Spinal cord (tissue), 10 donors: ENCODE measurements at places on chromosomes 7 and 10.
A peak's percentile ranks its signal among the peaks of the same experiment; 100 is the strongest.

DNA sequence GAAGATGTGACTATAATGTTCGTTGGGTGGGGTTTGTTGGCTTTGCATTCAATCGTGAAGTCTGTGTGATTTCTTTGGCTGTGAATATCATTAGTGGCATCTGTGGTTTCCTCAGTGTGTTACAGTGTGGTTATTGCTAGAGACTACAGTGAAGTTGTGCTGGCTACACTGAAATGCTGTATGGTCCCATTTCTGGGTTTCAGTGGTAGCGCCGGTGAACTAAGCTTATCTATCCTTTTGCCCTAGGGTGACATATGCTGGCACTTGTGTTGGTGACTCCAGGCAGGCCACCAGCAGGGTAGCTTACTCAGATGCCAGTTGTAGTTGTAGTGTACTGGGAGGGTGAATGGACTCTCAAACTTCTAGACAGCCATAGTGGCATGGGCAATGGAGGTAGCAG lies 259.5 kb downstream of the ANKRD30A start:
- no peak overlapping the region for H3K4me3 ChIP-seq
- no peaks in the 10 kb centered on the region for H3K4me1 ChIP-seq
- no peaks in the 10 kb centered on the region for H3K36me3 ChIP-seq
- H3K27me3 ChIP-seq: no peaks in the 10 kb centered on the region
- DNase-seq: no peak

DNA sequence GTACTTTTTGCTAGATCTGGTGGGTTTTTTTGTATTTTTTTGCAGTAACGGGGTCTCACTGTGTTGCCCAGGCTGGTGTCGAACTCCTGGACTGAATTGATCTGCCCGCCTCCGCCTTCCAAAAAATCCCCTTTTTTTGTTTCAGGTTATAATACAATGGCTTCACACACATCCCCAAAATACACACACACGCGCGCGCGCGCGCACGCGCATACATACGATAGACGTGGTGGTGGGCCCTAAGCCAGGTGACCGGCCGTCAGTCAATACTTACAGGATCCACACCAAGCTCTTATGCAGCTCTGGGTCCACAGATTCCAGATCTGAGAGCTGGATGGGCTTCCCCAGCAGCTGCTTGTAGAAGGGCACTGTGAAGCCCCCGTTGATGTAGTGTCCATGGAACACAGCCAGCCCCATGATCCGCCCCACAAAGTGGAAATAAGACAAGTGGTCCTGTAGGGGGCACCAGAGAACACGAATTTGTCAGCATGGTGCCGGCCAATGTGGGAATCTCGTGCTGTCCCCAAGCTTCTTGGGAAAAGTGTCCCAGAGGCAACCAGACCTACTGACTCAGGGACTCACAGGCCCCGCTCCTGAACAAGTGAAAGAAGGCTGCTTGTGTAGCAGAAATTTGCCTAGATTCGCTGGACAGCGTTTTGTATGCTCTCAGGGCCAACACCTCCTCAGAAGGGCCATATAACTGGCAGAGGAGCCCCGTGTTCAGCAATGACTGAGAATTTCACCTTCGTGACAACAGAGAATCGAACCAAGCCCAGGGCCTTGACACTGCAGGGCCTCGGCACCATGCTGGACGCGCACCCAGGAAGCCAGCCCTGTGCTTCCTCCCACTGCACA lies 103.6 kb downstream of the SMURF1 start:
- peak; percentile 95 for DNase-seq
- peaks cover 78% of the 10 kb centered on the region for H3K36me3 ChIP-seq
- no peaks in the 10 kb centered on the region for H3K27me3 ChIP-seq

- H3K4me1 ChIP-seq: peaks cover 19% of the 10 kb centered on the region
- no peak overlapping the region for H3K27ac ChIP-seq
- no peak overlapping the region for H3K4me3 ChIP-seq
- no peaks in the 10 kb centered on the region for H3K27me3 ChIP-seq
- no peaks in the 10 kb centered on the region for H3K36me3 ChIP-seq
Measured at GRCh38 chr7:128045766-128046165, 14.5 kb upstream of the LRRC4 start.

- H3K27me3 ChIP-seq: no peaks in the 10 kb centered on the region
- H3K27ac ChIP-seq: no peak overlapping the region
- no peak overlapping the region for H3K4me3 ChIP-seq
- no peak for DNase-seq
- H3K36me3 ChIP-seq: peaks cover 28% of the 10 kb centered on the region
- H3K4me1 ChIP-seq: peaks cover 27% of the 10 kb centered on the region
Measured at GRCh38 chr10:45454262-45454661, 80.2 kb downstream of the ALOX5 start.

DNA sequence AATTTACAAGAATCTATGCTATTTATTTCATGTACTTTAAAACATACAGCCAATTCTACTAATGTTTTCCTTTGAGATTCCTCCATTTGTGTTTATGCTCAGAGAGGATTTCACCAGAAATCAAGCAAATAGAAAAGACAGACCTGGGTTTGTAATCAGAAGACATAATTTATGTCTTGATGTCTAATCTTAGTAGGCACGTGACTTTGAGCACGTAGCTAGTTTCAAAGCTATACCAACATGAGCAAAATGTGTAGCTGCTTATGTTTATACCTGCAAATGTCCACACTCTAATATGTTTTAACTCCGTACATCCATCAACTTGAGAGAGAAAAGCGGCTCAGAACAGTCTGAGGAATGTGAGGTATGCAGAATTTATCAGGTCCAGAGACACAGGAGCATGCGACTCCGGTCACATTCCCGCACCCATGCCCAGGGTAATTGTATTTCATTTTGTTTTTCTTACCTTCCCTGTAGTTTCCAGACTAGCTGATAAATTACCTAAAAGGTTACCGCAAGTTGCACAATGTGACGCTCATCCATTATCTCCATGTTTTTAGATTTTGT lies 40.0 kb downstream of the SVOPL start:
- no peaks in the 10 kb centered on the region for H3K27me3 ChIP-seq
- no peak for DNase-seq
- no peaks in the 10 kb centered on the region for H3K36me3 ChIP-seq
- H3K27ac ChIP-seq: no peak overlapping the region
- no peak overlapping the region for H3K4me3 ChIP-seq

GRCh38 chr10:2122431-2123124 lies 385.3 kb upstream of the ADARB2 start:
- H3K36me3 ChIP-seq: no peaks in the 10 kb centered on the region
- H3K4me1 ChIP-seq: no peaks in the 10 kb centered on the region
- H3K27me3 ChIP-seq: no peaks in the 10 kb centered on the region
- H3K27ac ChIP-seq: no peak overlapping the region

GRCh38 chr10:69769395-69769992 lies 32.2 kb upstream of the COL13A1 start:
- DNase-seq: no peak
- H3K27ac ChIP-seq: no peak overlapping the region
- no peaks in the 10 kb centered on the region for H3K36me3 ChIP-seq
- peaks cover 16% of the 10 kb centered on the region for H3K4me1 ChIP-seq

DNA sequence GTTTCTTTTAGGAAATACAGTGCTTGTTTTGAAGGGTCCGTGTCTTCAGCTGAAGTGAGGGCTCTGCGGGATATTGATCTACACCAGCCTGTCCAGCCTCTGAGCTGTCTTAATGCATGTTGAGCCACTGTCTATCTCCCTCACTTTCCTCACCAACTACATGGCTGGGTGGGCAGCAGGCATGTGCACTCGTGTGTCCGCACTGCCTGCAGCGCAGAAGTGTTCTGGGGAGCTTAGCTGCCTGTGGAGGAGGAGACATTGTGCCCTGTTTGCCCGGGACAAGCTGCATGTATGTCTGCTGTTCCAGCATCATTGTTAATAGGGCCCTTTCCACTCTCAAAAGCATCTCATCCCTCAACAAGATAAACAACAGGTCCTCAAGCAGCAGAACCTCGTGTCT lies 133.1 kb upstream of the EEPD1 start:
- no peaks in the 10 kb centered on the region for H3K36me3 ChIP-seq
- no peaks in the 10 kb centered on the region for H3K27me3 ChIP-seq
- H3K4me1 ChIP-seq: peaks cover 26% of the 10 kb centered on the region
- H3K4me3 ChIP-seq: no peak overlapping the region
- no peak for DNase-seq

- H3K36me3 ChIP-seq: no peaks in the 10 kb centered on the region
- no peaks in the 10 kb centered on the region for H3K4me1 ChIP-seq
- H3K4me3 ChIP-seq: no peak overlapping the region
Measured at GRCh38 chr10:29895456-29895855, 163.9 kb downstream of the JCAD start.

GRCh38 chr7:159192013-159192412 lies 47.3 kb upstream of the VIPR2 start:
- no peak overlapping the region for H3K27ac ChIP-seq
- peaks cover 4% of the 10 kb centered on the region for H3K4me1 ChIP-seq
- no peaks in the 10 kb centered on the region for H3K36me3 ChIP-seq
- DNase-seq: no peak

DNA sequence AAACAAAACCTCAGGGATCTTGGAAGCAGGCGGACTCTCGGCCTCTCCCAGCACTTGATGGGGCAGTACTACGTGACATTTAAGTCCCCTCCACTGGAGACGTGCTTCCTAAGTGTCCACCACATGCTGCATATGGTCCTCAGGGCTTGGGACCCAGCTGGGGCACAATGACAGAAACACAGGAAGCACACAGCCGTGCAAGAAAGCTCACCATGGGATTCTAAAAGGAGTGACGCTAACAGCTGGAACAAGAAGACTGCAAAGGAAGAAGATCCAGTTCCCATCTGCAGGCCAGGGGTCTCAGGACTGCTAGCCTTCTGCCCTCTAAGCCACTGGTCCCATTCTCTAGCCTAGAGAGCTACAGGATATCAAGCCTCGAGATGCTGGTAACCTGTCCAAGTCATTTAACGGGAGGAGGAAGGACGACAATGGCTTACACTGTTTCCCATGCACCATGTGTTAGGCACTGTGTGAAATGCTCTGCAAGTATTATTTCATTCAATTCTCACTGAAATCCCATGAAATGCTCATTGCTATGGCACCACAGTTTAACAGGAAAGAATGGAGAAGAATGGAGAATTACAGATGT lies 61.1 kb downstream of the KCNMA1 start:
- no peaks in the 10 kb centered on the region for H3K27me3 ChIP-seq
- DNase-seq: no peak
- H3K4me3 ChIP-seq: no peak overlapping the region
- no peak overlapping the region for H3K27ac ChIP-seq
- H3K4me1 ChIP-seq: peaks cover under 1% of the 10 kb centered on the region

GRCh38 chr7:36844374-36844773 lies 120.1 kb upstream of the AOAH start:
- H3K4me3 ChIP-seq: no peak overlapping the region
- no peaks in the 10 kb centered on the region for H3K36me3 ChIP-seq
- H3K4me1 ChIP-seq: no peaks in the 10 kb centered on the region
- no peak overlapping the region for H3K27ac ChIP-seq
- H3K27me3 ChIP-seq: no peaks in the 10 kb centered on the region

- H3K4me1 ChIP-seq: no peaks in the 10 kb centered on the region
- H3K4me3 ChIP-seq: no peak overlapping the region
- no peak overlapping the region for H3K27ac ChIP-seq
- DNase-seq: no peak
- no peaks in the 10 kb centered on the region for H3K27me3 ChIP-seq
Measured at GRCh38 chr7:152451356-152451755, 15.6 kb upstream of the KMT2C start.

DNA sequence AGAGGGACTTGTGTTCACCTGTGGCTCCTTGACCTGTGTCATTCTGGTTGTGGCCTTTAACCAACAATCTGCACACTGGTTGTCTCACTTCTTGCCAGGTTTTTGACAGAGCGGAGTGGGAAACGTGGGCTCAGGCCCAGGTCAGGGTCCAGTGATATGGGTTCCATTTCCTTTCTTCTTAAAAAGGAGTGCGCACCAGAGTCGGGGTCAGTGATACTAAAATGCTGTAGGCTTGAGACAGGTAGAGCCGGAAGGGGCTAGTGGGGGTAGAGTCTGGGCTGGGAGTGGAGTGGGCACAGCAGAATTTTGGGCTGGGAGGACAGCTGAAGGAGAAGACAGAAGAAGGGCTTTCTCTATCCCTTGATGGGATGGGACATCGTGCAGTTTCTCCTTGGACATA lies 61.2 kb downstream of the SH2D4B start:
- no peaks in the 10 kb centered on the region for H3K27me3 ChIP-seq
- no peaks in the 10 kb centered on the region for H3K4me1 ChIP-seq
- no peaks in the 10 kb centered on the region for H3K36me3 ChIP-seq
- DNase-seq: no peak

DNA sequence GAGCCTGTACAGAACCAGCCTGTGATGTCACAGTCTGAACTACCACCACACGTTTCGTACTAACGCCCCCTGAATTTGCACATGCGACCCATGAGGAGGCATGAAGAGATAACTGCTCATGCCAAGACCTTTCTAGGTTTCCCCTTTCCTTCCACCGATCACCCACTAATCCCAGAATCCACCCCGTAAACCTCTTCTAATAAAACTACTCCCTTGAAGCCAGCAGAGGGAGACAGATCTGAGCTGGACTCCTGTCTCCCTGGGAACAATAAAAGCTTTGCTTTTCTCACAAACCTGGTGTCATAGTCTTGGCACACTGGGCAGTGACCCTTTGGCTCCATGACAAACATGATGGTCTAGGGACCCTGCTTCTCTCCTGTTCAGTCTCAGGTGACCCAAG lies 144.5 kb downstream of the FRMD4A start:
- H3K27ac ChIP-seq: no peak overlapping the region
- no peaks in the 10 kb centered on the region for H3K27me3 ChIP-seq
- no peaks in the 10 kb centered on the region for H3K36me3 ChIP-seq
- H3K4me1 ChIP-seq: no peaks in the 10 kb centered on the region
- no peak for DNase-seq

DNA sequence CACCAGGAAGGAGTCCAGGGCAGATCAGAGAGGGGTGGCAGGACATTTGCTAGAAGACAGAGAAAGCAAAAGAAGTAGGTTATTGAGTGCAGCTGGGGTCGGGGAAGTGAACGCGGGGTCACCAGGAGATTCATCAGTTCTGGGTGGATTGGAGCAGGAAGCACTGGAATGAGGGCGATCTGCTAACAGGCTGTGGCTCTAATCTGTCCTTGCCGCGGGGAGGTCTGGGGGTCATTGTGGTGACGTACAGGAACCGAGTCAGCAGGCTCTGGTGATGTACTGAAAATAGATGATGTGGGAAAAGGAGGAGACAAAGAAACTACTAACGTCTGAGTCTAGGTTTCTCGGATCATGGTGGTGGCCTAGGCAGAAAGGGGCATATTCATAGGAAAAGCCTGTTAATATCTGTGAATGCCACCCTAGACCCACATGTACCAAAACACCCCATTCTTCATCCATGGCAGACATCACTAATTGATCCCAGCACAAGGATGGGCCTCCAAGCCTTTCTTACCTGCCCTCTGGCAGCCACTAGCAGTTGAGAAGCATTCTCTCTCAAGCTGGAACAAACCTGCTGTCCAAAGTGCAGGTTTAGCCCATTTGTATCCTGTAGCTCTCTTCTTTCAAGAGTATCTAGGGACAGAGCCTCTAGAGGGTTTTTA lies 134.5 kb downstream of the C10orf105 start:
- no peaks in the 10 kb centered on the region for H3K36me3 ChIP-seq
- no peak for DNase-seq
- H3K4me1 ChIP-seq: peaks cover 26% of the 10 kb centered on the region
- H3K4me3 ChIP-seq: no peak overlapping the region

- no peaks in the 10 kb centered on the region for H3K4me1 ChIP-seq
- H3K27me3 ChIP-seq: no peaks in the 10 kb centered on the region
- no peak overlapping the region for H3K4me3 ChIP-seq
- no peak for DNase-seq
- H3K36me3 ChIP-seq: no peaks in the 10 kb centered on the region
Measured at GRCh38 chr10:5274795-5275194, 78.2 kb downstream of the AKR1C4 start.

- DNase-seq: no peak
- H3K4me1 ChIP-seq: peaks cover 4% of the 10 kb centered on the region
- H3K4me3 ChIP-seq: no peak overlapping the region
Measured at GRCh38 chr10:125883211-125883610, 2.1 kb upstream of the DHX32 start.
